ENCODE measurements at places on chromosomes 3 and 15. TPM values are rescaled to one million over a fixed set of nuclear protein-coding genes. Genes with fewer than 3 reads are reported as not detected.

The ZKSCAN7 gene
- 1.2 TPM for total RNA-seq

DNA sequence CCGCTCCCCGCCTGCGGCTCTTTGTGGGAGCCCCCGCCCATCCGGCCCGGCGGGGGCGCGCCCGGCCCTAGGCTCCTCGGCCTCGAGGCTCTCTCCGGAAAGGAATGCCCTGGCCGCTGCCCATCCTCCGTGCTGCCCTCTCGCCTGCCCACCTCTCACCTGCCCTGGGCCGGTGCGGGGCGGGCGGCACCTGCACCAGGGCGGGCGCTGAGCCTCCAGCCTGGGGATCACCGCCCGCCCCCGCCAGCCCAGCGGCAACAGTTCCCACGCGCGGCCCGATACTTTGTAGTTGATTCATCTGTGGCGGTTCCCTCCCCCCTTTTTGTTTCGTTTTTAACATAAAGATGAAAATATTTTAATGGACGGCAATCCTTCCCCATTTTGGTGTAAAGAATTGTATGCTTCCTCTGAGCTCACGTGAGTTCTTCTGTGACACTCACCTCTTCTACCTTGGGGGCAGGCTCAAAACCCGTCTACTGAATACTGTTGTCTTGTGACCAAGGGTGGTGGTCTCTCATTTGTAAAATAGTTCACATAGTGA lies 1.9 kb downstream of the KLF13 start:
- DNase-seq = no peak

The NRG4 gene
- not detected for total RNA-seq

The GATA2 gene
- 16.2 TPM for total RNA-seq

The GRAMD2A gene
- 0.14 TPM for total RNA-seq

DNA sequence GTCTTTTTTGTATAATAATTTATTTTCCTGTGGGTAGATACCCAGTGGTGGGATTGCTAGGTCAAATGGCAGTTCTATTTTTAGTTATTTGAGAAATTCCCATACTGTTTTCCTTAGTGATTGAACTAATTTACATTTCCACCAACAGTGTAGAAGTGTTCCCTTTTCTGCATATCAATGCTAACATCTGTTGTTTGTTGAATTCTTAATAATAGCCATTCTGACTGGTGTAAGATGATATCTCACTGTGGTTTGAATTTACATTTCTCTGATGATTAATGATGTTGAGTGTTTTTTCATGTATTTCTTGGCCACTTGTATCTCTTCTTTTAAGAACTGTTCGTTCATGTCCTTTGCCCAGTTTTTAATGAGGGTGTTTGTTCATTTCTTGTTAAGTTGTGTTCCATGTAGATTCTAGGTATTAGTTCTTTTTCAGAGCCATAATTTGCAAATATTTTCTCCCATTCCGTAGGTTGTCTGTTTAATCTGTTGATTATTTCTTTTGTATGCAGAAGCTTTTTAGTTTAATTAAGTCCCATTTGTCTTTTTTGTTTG lies 713.3 kb upstream of the EPHA6 start:
- no peak for DNase-seq

The DBR1 gene
- 17.9 TPM for total RNA-seq

GRCh38 chr3:173945170-173945569 lies 547.6 kb downstream of the NLGN1 start:
- DNase-seq = no peak

The ADGRG7 gene
- total RNA-seq = not detected

DNA sequence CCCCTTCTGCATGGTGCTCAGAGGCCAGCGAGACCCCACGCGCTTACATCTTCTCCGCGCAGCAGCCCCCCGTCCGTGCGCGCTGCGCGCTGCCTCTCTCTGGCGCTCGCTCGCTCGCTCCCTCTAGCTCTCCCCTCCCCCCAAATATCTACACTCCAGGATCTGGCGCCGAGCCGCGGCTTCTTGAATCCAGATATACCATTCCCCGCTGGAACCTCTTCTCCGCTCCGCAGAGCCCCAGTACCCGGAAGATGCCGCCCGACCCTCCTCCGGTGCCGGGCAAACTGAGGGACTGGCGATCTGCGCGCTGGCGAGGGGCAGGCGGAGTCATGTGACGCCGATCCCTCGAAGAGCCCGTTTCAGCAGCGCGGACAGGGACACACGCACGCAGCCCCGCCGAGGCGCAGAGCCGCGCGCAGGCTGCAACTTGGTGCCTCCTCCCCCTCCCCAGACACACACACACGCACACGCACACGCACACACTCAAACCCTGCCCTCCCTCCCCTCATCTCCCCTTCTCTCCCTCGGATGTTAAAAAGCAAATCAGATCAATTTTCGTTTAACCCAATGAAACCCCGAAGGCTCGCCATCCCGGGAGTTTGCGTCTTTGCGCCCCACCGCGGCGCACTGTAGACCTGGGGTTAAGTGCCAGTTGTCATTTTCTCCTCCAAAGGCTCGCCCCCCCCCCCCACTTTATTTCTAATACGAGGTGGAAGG lies at the start of gene RASGRF1:
Gene RASGRF1, minus strand, starts transcription at position 294 of the 717 bp plus-strand sequence. Its CDS starts 282 bp downstream, at position 12.
- DNase-seq = no peak

DNA sequence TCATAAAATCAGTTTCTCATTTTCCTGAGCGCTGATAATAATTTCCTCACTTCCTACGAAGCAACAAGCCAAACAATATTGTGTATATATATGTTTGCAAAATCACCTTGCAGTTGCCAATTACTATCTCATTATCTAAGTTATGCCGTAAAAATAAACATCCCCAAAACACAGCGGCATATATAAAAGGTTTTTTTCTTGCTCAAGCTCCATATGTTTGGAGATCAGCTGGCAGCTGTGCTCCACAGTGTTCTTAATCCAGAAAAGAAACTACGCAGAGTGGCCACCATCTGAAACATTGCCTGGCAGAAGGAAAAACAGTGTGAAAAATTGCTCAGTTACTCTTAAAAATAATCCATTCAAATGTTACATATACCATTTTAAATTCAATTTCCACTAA lies 951.4 kb downstream of the PLOD2 start:
- no peak for DNase-seq

GRCh38 chr3:190526787-190527762 lies 13.2 kb downstream of the IL1RAP start:
- no peak for DNase-seq

GRCh38 chr15:57156210-57156884 lies 220.0 kb upstream of the CGNL1 start:
- DNase-seq = no peak

The CCDC80 gene
- 20.5 TPM for total RNA-seq

DNA sequence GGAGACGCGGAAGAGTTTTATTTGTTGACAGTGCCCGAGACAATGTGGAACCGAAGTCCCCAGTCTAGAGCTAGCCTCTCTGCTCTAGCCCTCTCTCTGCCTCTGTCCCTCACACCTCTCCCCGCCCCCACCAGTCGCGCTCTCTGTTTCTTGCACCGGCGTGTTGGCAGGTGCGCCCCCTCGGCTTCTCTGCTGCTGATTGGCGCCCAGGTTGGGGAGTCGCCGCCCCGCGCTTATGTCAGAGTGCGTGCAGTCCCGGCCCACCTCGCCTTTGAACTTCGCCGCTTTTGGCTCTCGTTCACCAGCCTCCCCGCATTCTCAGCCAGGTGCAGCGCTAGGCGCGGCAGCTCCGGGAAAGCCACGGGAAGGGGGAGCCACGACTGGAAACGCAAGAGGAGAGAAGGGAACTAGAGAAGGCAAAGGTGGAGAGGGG lies at the start of gene SOX14:
Gene SOX14, plus strand, starts transcription at position 315 of the 433 bp plus-strand sequence. CDS start 470 bp downstream, outside the sequence.
- DNase-seq = no peak

- no peak for DNase-seq
Observed at GRCh38 chr3:65950340-65951326, 88.1 kb downstream of the MAGI1 start.

The TRPM1 gene
- 0.25 TPM for total RNA-seq

DNA sequence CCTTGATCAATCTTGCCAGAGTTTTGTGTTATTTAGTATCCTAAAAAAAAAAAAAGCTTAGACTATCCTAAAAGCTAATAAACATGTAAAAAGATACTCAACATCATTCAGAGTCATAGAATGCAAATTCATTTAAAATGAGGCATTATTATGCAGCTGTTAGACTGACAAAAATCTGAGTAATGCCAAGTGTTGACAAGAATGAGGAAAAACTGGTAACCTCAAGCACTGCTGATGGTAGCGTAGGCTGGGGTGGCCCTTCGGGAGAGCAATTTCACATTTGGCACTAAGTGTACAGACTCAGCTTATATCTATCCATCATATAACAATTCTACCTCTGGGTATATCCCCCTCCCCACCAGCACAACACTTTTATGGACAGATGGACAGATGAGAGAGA lies 280.4 kb downstream of the RAP2B start:
- no peak for DNase-seq

DNA sequence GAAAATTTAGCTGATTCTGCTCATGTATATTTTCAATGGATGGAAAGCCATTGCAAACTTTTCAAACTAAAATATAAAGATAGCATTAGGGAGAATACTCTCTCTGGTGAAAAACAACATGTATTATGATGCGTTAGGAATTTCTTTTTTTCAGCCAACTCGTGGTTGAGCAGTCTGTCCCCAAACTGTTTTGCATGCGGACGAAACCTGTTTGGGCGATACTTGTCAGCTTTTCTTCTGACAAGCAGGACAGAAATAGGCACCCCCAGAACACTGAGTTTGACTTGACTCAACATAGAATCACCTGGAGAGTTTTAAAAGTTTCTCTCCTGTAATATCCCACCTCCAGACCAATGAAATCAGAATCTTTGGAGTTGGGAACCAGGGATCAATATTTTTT lies 417.5 kb upstream of the TPRG1 start:
- no peak for DNase-seq

GRCh38 chr15:53746101-53746500 lies 13.4 kb downstream of the WDR72 start:
- no peak for DNase-seq

The DMXL2 gene
- total RNA-seq = 11.5 TPM

DNA sequence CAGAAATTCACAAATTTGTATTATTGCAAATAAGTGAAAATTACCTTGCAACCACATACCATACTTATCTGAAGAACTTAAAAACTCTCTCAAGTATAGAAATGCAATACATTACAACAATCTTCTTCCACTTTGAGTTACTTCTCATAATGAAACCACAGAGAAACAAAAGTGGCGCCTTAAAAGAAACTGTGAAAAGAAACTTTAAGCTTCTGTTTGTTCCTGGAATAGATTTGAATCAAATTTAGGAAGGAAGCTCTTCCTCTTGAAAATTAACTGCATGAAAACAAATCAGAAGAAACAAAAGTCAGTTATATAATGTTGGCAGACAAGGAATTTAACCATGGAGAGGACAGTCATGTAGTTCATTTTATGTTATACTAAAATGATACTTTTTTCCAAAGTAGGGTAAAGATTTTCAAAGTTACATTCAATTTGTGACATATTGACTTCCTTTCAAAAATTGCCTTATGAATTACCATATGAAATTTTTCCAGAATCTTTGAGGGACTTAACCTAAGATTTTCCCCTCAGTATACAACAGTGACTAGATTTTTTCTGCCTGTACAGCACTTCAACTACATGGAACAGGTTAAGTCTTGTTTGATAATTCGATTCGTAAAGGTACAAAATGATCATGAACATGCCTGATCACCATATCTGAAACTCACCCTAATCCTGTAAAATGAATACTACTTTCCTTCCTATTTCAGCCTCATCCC lies 57.6 kb upstream of the TNFSF10 start:
- DNase-seq = no peak

The AGTR1 gene
- not detected for total RNA-seq

GRCh38 chr15:37933666-37934065 lies 774 bp upstream of the TMCO5A start:
- no peak for DNase-seq

The GHSR gene
- total RNA-seq = not detected

DNA sequence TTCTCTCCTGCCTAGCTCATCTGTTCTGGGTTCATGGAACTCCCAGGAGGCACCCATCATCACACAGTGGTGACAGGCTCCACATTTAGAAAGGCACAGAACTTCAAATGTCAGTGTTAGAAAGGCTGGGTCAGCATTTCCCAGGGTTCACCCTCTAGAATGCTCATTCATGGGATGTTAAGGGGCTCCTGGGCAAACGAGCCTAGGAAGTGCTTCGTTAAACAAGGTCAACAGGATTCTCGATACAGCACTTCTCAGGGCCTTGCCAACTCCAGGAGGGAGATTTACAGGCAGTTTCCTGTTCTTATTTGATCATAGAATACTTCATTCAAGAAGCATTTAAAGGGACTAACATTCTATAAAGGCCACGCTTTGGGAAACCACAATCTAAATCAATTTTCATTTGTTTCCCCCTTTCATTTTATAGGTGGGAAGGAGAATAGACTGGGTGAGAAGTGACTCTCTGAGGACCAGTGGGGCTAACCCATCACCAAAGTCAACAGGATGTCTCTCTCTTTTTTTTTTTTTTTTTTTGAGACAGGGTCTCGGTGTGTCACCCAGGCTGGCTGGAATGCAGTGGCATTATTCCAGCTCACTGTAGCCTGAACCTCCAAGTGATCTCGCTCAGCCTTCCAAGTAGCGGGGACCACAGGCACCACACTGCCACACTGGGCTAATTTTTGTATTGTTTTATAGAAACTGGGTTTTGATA lies 14.3 kb downstream of the IGDCC4 start:
- DNase-seq = no peak

The SEMA6D gene
- total RNA-seq = 5.9 TPM

- DNase-seq = no peak
Observed at GRCh38 chr3:104180906-104181305, 1185.8 kb upstream of the ALCAM start.

DNA sequence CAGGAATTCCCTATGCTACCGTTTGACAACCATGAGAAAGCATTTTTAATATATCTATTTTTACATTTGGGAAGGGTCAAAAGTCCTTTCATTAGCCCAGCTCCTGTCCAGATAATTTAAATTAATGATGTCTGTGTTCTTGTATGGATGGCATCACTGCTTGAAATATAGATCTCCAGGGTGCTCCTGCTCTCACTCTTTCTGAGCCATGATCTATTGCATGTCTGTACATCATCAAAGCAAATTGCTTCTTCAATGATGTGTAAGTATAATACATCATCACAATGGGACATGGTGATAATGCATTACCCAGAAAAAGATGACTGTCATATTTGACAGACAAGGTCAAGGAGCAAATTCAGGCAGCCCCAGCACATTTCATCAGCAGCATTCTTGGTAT lies 223.6 kb upstream of the CNTN6 start:
- no peak for DNase-seq

- no peak for DNase-seq
Observed at GRCh38 chr15:80176443-80176842, 23.6 kb downstream of the FAH start.

GRCh38 chr3:51687431-51688205 lies 16.6 kb downstream of the TEX264 start:
- DNase-seq = no peak

The TRIM71 gene
- total RNA-seq = not detected

The LYSMD2 gene
- total RNA-seq = 11.0 TPM

DNA sequence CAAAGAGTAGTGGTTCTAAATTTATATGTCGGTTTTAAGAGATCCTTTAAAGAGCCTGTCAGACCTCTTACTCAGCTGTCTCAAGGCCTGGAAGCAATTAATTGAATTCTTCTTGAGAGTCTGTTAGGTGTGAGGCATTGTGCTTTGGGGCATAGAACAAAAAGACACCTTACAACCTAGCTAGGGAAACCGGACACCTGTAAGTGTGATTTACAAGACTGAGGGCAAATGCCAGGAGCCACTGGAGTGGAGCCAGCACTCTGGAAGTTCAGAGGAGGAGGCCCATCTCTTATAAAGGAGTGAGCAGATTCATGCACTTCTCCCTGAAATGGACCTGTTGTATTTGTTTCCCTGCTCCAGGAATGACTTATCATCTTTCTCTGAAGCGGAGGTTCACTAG lies 97.7 kb upstream of the NUDT16 start:
- DNase-seq = no peak

All from pulmonary artery endothelial cell (primary cell).